Epithelial cell of prostate (primary cell): ENCODE measurements at places on chromosomes 7 and 10.
A peak's percentile ranks its signal among the peaks of the same experiment; 100 is the strongest.

DNA sequence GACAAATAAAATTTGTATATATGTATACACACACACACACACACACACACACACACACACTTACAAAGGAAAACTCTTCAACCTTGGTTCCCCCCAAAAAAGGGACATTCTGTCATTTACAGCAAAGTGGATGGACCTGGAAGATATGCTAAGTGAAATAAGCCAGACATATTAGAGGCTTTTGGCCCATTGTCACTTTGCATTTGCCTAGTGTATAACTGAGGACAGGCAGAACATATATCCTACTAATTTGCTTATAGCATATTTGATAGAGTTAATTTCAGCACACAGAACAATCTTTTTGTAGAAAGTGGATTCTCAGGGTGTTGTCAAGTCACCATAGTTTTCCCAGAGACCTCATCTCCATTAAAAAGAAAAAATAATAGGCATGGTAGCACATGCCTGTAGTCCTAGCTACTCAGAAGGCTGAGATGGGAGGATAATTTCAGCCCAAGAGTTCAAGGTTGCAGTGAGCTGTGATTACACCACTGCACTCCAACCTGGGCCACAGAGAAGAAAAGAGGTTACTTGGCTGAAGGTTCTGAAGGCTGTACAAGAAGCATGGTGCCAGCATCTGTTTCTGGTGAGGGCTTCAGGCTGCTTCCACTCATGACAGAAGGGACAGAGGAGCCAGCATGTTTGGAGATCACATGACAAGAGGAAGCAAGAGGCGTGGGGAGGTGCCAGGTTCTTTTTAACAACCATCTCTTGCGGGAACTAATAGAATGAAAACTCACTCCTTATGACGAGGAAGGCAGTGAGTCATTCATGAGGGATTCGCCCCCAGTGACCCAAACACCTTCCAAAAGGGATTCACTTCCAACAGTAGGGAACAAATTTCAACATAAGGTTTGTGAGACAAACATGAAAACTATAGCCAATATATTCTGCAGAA, 135.6 kb downstream of the TMEM168 start:
- no peak for DNase-seq

GRCh38 chr7:111198255-111198654, 107.3 kb downstream of the LRRN3 start:
- DNase-seq = peak; percentile 97

DNA sequence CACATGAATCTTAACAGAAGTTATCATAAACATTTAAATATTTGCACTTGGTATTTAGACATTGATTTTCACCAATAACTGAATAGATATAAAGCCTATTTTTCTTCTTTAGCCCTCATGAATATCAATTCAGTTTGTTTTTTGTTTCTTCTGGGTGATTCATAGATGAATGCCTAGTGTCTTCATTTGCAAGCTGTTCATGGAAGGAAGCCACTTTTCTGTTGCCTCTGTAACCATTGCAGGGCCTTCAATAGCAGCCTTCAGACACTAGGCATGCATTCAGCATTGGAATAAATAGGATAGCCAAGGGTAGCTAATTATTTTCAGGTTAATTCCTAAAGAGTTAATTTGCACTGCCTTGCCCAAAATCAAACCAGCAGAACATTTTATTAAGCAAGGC, 375.3 kb downstream of the DPP6 start:
- DNase-seq = no peak

- no peak for DNase-seq
Observed at GRCh38 chr10:103885617-103886016, 30.2 kb upstream of the SH3PXD2A start.
